Right ventricle myocardium superior (tissue), 1 donor: ENCODE measurements at places on chromosomes 11 and 22.

DNA sequence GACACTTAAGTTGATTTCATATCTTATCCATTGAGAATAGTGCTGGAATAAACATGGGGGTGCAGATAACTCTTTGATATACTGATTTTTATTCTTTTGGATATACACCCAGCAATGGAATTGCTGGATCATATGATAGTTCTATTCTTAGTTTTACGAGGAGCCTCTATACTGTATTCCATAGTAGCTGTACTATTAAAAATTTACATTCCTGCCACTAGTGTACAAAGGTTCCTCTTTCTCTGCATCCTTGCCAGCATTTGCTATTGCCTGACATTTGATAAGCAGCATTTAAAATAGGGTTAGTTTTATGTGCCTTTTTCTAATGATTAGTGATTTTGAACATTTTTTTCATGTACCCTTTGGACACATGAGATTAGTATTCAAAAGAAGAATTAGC, 554.2 kb downstream of the JRKL start:
- no peak for DNase-seq

GRCh38 chr11:66280428-66280827, 2.5 kb downstream of the CNIH2 start:
- no peak for DNase-seq

DNA sequence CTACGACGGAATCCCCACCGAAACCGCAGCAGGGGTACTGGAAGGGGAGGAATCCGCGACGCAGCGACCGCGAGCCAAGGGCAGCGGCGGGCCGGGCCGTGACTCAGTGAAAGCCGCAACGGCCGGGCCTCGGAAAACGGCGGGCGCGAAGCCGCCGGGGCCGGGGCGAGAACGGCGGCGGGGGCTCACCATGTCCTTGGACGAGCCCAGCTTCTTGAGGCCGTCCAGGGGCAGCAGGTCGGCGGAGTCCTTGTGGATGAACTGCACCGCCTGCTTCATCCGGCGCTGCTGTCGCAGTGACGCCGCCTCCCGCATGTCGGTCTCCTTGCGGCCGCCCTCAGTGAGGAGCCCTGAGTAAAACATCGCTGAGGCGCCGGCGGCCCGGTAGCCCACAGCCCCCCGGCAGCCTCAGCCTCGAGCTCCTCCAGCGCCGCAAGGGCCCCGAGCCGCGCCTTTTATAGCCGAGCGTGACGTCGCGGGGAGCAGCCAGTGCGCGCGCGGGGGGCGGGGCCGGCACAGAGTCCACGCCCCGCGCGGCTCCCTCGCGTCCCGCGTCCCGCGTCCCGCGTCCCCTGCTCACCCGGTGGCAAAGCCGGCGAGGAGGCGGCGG, at the start of gene NRIP3:
TSS of gene NRIP3 (minus strand) at position 429 of the 610 bp plus-strand sequence. CDS start at position 363, 66 bp downstream.
- peak; percentile 81 for DNase-seq

DNA sequence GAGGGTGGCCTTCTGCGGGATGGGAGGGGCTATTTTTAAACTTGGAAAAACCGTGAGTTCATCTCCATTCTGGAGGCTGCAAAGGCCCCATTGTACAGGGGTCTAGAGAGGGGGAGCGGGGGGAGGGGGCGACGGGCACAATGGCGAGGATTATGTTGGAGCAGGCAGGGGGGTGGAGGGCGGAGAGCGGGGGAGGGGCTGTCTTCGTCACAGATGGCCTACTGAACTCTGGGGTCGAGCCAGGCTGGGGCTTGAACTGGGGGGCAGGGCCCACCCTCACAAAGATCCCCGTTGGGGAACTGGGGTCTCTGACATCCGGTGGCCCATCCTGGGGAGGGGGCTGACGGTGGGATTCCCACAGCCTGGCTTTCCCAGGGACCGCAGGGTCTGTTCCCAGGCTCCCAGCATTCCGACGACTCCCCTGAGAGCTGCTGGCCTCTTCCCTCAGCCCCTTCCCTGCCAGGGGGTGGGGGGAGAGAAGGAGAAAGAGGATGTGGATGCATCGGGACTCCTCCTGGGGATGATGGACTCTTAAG, 3.4 kb upstream of the MCAM start:
- no peak for DNase-seq

DNA sequence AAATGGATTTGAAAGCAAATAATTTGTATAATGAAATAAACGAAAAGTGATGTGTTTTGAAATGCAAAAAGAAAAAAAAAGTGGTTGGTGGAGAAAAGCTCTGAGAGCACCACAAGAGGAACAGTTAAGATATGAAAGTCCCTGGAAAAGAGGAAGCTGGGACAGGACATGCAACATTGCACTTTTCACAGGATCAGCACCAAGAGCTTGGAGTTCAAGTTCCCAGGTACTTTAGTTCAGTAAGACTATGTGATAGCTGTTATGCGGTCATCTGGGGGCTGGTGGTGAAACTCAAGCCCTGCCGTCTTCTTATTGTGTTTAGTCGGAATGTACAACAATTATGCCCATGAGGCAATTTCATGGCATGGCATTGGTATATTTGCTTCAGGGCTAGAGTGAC, 17.1 kb upstream of the MS4A4A start:
- DNase-seq: no peak

- no peak for DNase-seq
Measured at GRCh38 chr11:106585061-106585460, 433.2 kb downstream of the GUCY1A2 start.

GRCh38 chr11:78063440-78064181, at the start of gene THRSP:
Gene THRSP, plus strand, starts transcription at chr11:78063861. Its CDS starts 21 bp downstream, at chr11:78063882.
- DNase-seq: no peak

GRCh38 chr11:32081129-32081641, 9.7 kb upstream of the RCN1 start:
- no peak for DNase-seq
